ENCODE measurements at places on chromosomes 12 and 14.
A peak's percentile ranks its signal among the peaks of the same experiment; 100 is the strongest.

DNA sequence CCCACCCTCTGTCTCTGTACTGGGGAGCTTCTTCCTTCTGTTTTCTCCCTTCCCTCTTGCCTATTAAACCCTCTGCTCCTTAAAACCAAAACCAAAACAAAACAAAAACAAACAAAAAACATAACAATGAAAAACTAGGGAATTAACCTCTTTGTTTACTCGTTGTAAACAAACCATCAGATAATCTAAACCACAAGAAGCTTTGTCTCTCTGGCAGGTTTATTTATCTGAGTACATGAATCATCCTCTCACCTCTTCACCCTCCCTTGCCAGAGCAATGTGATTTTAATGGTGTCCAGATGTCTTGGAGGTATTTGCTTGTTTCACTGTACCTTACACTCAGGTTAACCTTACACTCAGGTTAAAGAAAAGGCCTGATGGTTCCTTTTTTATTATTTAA is 66.1 kb downstream of the DYRK2 start:
- no peak for DNase-seq

DNA sequence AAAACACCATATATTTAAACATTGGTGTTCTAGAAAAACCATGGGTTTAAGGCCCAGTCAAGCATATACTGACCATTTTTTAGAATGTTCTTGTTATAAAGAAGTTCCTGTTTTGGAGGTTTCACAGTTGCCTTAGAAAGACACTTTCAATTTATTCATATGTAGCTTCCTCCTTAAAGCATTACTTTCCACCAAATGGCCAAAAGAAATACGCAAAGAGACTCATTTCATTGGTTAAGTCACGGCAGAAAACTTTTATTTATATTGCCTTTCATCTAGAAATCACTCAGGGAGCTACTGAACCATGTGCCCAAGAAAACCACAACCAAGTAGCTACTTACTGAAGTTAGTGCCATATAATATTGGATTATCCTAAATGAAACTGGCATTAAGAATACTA is 40.0 kb downstream of the MYBPC1 start:
- DNase-seq = peak; percentile 20

GRCh38 chr12:51306507-51306906 is 17.5 kb downstream of the BIN2 start:
- DNase-seq = no peak

DNA sequence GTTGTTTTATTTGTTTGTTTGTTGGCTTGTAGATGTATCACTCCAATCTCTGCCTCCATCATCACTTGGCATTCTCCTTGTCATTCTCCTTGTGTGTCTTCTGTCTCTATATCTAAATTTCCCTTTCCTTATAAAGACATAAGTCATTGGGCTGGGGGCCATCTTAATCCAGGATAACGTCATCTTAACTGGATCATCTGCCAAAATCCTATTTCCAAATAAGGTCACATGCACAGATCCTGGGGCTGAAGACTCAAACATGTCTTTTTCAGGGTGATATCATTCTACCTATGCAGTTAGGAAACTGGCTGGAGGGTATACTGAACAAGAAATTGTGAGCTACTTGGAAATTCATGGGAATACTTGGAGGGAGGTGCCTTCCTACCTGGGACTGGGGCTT is 8.7 kb upstream of the CCDC60 start:
- no peak for DNase-seq

GRCh38 chr12:46266869-46267574 is 1.8 kb downstream of the SLC38A1 start:
- DNase-seq = no peak

DNA sequence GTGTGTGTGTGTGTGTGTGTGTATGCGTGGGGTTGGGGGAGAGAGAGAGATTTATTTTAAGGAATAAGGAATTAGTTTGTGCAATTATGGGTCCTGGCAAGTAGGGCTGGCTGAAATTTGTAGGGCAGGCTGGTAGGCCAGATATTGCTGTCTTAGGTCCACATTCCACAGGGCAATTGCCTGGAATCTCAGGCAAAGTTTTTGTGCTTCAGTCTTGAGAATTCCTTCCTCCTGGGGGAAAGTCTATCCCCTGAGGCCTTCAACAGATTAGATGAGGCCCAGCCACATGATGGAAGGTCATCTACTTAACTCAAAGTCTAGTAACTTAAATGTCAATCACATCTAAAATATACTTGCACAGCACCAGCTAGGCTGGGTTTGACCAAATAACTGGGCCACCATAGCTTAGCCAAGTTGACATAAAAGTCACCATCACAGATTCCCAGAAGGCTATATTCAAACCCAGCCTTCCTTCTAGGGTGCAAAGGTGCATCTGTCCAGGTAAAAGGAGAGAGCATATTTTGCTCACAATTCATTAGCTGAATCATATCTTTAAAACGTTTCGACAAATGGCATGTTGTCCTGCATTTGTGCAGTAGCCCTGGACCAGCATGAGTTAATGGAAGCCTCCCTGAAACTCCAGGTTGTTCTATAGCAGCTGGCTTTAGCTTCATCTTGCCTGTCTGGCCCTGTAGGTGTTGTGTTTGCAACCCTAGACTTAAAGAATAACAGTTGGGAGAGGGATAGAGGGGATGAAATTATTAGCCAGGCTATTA is 63.1 kb downstream of the C14orf132 start:
- DNase-seq = no peak

GRCh38 chr12:81958406-81958805 is 199.3 kb upstream of the PPFIA2 start:
- DNase-seq = no peak

DNA sequence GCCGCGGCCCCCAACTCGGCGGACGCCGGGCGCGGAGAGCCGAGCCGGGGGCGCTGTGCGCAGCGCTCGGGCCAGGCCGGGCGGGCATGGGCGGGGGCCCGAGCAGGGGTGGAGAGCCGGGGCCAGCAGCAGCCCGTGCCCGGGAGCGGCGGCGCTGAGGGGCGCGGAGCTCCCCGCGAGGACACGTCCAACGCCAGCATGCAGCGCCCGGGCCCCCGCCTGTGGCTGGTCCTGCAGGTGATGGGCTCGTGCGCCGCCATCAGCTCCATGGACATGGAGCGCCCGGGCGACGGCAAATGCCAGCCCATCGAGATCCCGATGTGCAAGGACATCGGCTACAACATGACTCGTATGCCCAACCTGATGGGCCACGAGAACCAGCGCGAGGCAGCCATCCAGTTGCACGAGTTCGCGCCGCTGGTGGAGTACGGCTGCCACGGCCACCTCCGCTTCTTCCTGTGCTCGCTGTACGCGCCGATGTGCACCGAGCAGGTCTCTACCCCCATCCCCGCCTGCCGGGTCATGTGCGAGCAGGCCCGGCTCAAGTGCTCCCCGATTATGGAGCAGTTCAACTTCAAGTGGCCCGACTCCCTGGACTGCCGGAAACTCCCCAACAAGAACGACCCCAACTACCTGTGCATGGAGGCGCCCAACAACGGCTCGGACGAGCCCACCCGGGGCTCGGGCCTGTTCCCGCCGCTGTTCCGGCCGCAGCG is 639 bp downstream of the FZD10 start:
- no peak for DNase-seq

- no peak for DNase-seq
Measured at GRCh38 chr14:66508846-66509621, 1.1 kb downstream of the GPHN start.

DNA sequence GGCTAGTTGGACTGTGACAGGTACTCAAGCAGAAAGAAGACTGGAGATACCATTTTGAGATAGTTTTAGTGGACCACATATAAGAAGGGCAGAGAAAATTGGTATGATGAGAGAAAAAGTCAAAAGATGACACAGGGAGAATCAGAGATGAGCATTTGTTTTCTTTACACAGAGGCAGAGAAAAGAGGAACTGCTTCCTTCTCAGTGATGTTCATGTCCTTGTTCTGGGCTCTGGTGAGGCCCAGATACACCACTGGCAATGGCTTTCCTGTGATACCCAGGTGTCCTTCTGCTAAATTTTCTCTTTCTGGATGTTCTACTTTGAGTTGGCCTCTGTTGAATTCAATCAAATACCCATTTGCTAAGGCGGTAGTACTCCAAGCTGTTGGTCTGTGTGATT is 1782.7 kb upstream of the SEL1L start:
- no peak for DNase-seq

- DNase-seq = no peak
Measured at GRCh38 chr12:75944097-75944904, 87.3 kb downstream of the PHLDA1 start.

DNA sequence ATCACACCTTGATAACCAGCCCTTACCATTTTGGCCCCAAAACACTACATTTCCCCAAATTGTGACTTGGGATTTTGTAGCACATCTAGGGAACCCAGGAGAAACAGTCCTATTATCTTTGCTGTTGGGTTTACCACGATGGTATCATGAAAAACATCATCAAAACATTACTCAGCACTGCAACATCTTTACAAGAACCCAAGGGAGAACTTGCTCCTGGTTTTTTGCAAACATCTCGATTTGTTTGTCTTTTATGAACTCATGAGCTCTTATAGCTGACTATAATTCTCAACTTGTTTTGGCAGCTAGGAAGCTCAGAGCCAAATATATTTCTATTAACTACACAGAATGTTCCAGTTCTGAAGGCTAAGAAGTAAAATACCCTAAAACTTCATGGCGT is 65.7 kb downstream of the TBX5 start:
- no peak for DNase-seq

DNA sequence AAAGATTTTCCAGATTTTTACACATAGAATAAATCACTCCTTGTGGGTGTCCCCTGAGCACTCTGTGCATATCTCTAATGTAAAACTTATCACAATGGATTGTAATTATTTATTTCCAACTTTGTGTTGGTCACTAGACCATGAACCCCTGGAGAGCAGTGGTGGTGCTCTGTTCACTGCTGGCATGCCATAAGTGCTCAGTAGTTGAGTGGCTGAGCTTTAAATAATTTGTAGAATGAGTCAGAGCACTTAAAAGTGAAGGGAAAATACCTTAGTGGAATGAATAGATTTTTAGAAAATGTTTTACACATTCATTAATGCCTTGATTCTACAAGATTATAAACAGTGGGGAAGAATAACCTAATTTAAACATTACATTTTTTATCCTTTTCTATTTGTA is 6.3 kb downstream of the MGAT4C start:
- no peak for DNase-seq

DNA sequence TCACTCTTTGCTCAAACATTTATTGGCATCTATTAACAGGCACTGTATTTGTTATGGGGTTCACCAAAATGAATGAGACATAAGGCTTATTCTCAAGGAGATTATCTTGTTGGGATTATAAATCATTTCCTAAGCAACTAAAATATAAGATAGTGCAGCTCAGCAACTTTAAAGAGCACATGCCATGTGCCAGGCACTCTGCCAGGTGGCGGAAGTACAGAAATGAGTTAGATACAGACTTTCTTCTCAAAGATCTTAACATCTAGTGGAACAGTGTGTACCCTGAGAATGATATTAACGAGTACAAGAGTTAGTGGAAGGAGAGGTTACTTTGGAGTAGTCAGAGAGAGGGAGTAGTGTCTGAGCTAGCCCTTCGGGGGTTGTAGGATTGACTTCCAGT is 28.4 kb upstream of the TOMM20L start:
- DNase-seq = no peak

DNA sequence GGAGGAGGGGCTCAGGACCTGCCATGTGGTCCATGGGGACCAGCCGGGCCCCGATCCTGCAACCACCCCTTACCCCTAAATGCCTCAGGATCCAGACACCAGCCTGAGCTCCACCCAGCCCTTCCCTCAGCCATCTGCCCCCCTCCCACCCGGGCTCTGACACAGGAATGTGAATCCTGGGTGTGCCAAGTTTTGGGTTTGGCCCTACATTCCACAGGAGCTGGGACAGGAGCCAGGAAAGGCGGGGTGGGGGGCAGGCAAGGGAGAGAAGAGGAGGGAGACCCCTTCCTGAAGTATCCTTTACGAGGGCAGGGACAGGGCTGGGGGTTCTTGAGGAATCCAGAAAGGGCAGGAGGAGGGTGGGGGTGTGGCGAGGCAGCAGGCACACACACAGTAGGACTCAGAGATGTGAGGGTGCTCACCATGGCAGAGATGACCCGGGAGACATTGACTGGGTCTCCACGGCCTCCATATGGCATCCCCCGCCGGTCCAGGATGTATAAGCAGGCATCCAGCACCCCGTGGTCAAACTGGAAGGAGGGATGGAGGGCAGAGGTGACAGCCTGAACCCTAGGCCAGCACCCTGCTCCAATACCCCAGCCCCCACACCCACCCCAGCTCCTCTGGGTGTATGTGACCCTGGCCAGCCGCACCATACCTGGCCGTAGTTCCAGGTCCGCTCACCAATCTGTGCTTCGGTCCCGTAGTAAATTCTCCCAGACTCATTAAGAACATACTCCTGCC is 3.5 kb downstream of the TGM1 start:
- no peak for DNase-seq

DNA sequence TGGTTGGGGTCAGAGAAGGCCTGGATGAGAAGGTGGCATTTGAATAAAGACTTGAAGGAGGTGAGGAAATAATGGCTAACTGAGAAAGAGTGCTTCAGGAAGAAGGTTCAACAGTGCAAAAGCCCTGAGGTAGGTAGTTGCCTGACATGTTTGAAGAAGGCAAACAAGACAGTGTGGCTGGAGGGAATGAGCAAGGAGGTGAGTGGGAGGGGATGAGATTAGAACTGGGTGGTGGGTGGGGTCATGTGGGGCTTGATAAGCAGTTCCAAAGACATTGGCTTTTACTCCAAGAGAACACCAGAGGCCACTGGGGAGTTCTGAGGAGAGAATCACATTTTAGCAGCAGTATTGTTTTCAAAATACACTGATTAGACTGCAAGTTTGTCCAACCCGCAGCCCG is 50.5 kb downstream of the HSPB8 start:
- DNase-seq = no peak

DNA sequence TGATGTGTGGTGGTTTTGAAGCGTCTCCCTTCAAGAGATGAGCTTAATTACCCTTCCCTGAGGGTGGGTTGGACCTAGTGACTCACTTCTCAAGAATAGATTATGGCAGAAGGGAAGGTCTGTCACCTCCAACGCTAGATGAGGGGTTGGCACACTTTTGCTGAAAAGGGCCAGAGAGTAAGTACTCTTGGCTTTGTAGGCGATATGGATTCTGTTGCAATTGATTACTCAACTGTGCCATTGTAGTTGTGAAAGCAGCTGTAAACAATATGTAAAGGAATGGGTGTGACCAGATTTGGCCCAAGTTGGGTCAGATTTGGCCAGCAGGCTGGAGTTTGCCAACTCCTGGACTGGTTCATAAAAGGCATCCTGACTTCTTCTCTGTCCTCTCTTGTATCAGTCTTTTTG is 53.3 kb downstream of the SMIM41 start:
- no peak for DNase-seq

All from GM18507 (cell line).